Activated CD4-positive, alpha-beta T cell treated with anti-CD3 and anti-CD28 coated beads for 4 hours (primary cell): ENCODE measurements at places on chromosomes 7 and 10.

DNA sequence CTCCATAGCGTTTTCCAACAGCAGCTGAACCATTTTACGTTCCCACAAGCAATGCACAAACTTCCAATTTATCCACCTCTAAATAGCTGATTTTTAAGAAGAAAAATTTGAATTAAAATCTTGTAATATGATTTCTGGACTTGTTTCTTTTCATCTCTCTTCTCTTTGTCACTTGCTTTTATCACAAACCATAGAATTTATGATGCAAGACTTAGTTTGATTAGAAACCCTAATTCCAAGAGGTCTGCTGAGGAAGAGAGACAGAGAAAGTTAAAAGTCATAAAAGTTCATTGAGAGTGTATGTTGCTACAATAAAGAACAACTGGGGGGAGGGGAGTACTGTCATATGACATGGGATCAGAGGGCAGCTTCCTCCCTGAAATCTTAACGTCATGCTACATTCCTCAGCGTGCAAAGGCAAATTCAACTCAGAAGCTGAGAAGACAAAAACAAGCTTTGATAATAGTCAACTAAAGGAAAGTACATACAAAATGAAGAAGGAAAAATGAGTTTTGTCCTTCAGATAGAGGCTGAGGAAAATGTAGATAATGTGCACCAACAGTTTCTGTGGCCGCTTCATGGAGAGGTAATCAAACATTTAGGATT is 18.4 kb upstream of the CUBN start:
- DNase-seq: no peak

- peak; percentile 73 for DNase-seq
Measured at GRCh38 chr10:87818505-87819288, 671 bp upstream of the ATAD1 start.

- peak; percentile 43 for DNase-seq
Measured at GRCh38 chr7:50393076-50393475, 57.1 kb downstream of the FIGNL1 start.

GRCh38 chr10:3931901-3932300 is 146.9 kb upstream of the KLF6 start:
- DNase-seq: no peak

DNA sequence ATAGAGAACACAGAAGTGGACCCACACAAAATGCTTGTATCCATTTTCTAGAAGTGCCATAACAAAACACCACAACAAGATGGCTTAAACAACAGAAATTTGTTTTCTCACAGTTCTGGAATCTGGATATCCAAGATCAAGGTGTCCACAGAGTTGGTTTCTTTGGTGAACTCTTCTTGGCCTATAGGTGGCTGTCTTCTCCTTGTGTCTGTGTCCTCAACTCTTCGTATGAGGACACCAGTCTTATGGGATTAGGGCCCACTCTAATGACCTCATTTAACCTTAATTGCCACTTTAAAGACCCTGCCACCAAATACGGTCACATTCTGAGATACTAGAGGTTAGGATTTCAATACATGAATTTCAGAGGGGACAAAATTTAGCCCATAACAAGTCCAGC is 30.8 kb upstream of the C10orf71 start:
- no peak for DNase-seq

- no peak for DNase-seq
Measured at GRCh38 chr10:104640339-104641186, 527 bp upstream of the SORCS3 start.

- no peak for DNase-seq
Measured at GRCh38 chr10:47059606-47060311, 148.5 kb downstream of the PTPN20 start.

DNA sequence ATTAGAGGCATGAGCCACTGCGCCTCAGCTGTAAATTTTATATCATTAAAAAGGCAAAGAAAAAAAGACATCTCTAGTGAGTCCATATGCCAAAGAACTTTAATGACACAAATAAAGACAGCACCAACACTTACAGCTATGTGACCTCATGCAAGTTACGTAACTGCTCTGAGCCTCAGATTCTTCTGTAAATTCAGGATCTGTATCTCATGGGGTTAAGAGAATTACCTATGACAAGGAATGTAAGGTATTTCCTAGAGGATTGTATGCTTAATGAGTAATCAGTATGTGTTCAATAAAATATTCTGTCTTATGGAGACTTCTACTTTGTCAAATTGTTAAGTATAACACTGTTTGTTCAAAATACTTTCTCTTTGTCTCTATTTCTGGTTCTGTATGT is 274.0 kb upstream of the GLI3 start:
- no peak for DNase-seq

DNA sequence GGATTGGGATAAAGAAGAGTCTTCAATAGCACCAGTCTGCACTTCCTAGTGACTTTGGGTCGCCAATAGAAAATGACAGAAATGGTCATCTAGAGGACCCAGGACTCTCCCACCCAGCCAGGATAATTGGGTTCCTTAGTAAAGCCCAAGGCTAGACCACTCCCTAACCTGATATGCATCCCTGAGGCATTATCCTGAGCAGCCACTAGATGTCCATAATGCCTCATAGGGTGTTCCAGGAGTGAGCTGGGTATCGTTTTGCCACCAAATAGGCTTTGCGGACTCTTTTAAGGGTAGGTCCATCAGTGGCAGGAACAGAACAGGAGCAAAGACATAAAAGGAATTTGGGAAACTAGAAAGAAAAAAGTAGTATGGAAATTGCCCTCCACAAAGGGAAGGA is 4.5 kb upstream of the LRRC4 start:
- no peak for DNase-seq

GRCh38 chr10:112218960-112219359 is 35.4 kb upstream of the GPAM start:
- DNase-seq: no peak

DNA sequence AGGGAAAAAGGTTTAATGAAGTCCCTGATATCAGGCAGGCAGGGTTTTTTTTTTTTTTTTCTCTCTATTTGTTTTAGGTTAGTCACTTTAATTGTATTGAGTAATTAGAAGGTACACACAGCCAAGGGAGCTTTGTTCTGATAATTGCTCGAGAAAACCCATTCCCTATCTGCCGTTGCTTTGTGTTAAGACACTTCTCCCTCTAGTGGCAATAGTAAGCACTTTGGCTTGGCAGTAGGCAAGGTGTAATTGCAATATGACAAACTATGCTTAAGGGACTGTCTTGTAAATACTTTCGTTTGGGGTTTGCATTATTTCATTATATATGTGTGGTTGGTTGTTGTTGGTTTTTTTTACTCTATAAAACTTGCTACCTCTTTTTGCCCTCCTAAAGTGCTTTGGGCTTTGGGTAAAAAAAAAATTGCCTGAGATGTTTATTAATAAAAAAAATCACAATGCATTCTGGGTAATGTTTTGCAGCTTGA is 113.4 kb downstream of the BTRC start:
- DNase-seq: peak; percentile 34

DNA sequence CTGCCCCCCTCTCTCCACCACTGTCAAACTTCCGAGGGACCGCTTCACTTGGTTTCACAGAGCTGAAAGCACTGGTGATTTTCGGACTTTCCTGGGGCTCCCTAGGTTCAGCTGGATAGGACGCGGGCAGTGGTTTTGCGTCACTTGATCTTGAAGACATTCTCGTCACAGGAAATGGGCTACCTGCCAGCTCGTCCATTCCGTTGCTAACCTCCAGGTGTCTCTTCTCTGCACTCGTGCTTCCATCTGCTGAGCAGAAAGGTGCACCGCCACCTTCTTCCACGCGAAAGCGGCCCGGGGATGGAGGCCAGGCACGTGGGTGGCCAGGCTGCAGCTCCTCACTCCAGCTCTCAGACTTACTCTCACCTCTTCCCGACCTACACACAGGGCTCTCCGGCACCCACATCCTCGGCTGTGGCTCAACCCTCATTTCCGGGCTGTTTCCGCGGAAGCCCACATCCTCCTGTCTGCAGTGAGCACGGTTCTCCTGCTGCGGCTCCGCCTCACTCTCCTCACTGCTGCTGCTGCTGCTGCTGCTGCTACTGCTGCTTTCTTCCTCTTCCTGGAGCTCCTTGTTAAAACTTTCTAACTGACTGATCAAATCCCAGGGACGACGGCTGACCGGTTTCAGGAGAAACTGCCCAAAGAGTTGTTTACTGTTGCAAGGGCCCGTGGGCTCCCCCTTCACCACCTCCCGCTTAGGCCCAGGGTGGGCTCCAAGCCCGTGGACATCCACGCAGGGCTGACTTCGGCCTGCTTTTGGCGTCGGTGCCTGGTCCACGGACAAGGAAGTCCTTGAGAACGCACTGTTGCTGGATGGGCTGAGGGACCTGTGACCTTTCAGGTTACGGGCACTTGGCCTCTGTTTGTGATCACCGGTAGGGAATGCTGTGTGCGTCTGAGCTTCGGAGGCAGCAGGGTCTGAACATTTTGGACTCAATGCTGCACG is 32.1 kb downstream of the JCAD start:
- peak; percentile 81 for DNase-seq

DNA sequence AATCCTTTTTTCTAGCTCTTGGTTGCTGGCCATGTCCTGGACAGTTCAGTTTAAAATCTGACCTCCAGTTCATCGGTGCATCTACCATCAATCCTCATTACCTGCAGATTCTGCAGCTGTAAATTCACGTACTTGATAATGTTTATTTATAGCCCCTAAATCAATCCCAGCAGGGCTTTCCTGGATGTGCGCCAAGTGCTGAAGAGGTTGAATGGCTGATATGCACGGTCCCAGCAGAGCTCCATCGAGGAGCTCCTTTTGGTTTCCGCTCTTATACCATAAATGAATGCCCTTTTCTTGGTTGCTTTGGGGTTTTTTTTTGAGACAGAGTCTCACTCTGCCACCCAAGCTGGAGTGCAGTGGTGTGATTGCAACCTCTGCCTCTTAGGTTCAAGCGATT is 91.2 kb upstream of the CCZ1B start:
- DNase-seq: no peak

DNA sequence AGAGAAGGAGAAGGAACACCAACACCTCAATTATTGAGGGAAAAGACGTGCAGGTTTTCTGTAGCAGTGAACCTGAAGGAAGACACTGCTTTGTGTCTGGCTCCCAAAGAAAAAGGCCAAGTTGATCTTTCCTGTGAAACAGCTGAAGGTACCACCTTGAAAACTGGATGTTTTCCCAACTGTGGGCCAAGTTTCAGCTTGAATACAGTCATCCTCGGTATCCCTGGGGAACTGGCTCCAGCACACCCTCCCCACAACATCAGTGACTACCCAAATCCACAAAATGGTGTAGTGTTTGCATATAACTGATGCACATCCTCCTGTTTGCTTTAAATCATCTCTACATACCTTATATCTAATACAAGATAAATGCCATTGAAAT is 297.0 kb upstream of the PITRM1 start:
- no peak for DNase-seq

GRCh38 chr10:14826076-14826829 is 11.6 kb downstream of the CDNF start:
- no peak for DNase-seq

DNA sequence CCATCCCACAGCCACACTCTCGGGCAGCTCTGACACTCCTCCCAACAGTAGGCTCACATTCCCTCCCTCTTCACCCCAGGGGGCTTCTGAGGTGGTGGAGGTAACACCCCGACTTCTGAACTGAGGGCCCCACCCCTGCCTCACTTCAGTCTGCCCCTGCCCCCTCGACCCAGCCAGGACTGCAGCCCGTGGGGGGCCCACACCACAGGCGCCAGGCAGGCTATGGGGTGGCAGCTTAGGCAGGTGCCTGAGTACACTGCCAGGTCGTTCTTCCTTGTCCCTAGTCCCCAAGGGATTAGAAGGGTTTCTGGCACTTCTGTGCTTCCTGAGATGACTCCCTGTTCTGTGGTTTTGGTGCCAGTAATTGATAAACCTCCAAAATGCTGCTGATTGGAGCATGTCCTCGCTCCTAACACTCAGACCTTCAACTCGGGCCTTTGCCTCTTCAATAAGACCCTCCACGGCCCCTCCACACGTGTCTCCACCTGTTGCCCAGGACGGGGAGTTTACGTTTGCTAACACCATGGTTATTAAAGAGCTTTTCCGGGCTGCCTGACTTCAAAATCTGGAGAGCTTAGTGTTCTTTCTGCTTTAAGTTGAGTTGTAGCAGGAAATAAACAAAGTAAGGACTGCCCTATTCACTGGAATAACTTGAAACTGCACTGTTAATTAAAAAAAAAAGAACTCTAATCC is 23.8 kb upstream of the LARP4B start:
- no peak for DNase-seq

- no peak for DNase-seq
Measured at GRCh38 chr7:129827467-129827990, 125.2 kb downstream of the UBE2H start.

- no peak for DNase-seq
Measured at GRCh38 chr7:75963381-75963995, 30.9 kb downstream of the TMEM120A start.

DNA sequence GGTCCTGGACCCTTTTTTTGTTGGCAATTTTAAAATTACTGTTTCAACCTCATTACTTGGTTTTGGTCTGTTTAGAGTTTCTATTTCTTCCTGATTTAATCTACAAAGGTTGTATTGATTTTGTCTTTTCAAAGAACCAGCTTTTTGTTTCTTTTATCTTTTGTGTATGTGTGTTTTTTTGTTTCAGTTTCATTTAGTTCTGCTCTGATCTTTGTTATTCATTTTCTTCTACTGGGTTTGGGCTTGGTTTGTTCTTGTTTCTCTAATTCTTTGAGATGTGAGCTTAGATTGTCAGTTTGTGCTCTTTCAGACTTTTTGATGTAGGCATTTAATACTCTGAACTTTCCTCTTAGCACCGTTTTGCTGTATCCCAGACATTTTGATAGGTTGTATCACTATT is 8.5 kb upstream of the MRPS33 start:
- DNase-seq: no peak

- no peak for DNase-seq
Measured at GRCh38 chr10:97142834-97143233, 42.9 kb downstream of the SLIT1 start.

DNA sequence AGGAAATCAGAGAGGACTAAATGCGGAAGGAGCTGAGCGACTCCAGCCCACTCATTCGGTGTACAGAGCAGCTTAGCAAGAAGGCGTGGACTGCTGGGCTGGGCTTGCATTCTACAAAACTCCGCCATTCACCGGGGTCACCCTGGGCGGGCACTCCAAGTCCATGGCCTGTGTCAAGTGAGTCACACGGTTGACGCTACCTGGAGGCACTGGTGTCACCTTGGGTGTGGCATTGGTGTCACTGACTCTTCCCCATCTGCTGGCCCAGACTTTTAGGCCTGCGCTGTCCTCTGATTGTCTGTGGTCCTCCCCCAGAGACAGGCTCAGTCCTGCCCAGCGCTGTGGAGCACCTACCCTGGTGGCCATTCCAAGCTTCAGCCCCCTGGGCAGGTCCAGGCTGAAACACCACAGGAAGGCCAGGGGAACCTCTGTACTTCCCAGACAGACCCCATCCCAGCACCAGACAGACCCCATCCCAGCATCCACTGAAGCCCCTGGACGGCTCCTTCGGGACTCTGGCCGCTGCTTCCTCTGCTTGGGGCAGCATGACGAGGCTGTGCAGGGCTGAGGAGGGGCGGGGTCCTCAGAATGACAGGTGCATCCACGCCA is 30.6 kb upstream of the CNPY1 start:
- DNase-seq: no peak
